ENCODE measurements at places on chromosomes 4 and X. TPM values are rescaled to one million over a fixed set of nuclear protein-coding genes. Genes with fewer than 3 reads are reported as not detected.
A peak's percentile ranks its signal among the peaks of the same experiment; 100 is the strongest.

DNA sequence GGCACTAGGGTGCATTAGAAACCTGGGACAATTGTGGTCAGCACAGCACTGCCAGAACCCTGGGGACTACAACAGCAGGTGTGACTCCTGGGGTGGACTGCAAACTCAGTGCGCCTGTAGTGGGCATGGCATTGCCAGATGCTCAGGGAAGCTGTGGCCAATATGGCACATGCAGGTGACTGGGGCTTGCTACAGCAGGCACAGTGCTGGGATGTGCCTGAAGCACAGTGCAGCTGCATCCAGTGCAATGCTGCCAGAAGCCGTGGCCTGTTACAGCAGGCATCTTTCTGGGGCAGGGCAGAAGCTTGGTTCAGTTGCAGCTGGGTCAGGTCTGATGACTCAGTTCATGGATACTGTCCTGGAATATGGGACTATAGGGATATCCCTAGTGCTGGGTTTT, 445.8 kb downstream of the CCSER1 start:
- no peak for DNase-seq

GRCh38 chrX:30620980-30621618, 32.1 kb upstream of the GK start:
- DNase-seq, result no peak

DNA sequence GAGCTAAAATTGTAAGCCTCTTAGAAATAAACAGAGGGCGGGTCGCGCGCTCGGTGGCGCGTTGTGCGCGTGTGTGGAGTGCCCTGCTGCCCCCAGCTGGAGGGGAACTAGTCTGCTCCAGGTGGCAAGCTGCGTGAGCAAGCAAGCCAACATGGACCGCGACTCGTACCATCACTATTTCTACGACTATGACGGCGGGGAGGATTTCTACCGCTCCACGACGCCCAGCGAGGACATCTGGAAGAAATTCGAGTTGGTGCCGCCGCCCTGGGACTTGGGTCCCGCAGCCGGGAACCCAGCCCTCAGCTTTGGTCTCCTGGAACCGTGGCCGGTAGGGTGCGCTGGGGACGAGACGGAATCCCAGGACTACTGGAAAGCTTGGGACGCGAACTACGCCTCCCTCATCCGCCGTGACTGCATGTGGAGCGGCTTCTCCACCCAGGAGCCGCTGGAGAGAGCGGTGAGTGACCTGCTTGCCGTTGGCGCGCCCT, 66.1 kb downstream of the DNAAF6 start:
- no peak for DNase-seq

DNA sequence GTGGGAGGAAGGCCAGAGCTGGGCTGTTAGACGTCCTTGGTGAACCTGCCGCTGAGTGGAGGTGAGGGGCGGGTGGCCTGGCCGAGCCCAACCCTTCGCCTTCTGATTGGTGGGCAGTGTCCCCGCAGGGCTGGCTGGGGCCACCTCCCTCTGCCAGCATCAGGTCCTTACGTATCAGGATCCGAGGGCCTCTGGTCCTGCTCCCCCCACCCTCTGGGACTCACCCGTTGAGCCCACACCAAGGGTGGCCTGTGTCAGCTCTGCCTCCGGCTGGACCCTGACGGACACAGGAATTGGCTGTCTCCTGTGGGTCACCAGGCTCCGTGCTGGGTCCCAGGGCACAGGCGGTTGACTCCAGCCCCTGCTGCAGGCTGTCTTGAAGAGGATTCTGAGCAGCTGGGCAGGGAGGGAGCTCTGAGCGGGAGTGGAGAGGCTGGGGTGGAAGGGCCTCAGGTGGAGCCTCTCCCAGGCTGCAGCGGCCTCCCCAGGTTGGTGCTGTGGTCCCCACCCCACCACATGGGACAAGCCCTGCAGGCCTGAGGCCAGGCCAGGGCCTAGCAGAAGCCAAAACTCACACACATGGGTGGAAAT, 58.4 kb upstream of the NKX1-1 start:
- no peak for DNase-seq

DNA sequence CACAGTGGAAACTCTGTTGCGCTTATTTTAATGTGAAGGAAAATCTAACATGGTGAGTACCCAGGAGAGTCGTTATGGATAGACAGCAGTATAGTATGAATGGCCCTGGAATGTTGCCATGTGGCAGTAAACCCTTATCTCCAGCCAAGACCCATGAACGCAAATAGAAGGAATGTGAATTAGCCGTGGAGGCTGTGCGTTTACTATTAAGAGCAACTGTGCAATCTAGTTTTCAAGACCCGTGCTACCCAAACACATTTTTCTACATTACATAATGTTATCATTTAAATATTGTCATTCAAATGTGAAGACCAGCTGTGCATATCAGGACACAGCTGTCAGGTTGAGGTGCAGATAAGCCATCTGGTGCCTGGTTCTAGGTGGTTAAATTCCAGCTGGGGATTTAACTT, 13.3 kb upstream of the AGA start:
- DNase-seq, result no peak

GRCh38 chr4:37620176-37620575, 66.0 kb downstream of the RELL1 start:
- DNase-seq, result no peak

- no peak for DNase-seq
Observed at GRCh38 chrX:6986915-6987314, 160.6 kb upstream of the STS start.

- DNase-seq, result peak; percentile 50
Observed at GRCh38 chr4:6986072-6986780, 56.9 kb upstream of the TADA2B start.

DNA sequence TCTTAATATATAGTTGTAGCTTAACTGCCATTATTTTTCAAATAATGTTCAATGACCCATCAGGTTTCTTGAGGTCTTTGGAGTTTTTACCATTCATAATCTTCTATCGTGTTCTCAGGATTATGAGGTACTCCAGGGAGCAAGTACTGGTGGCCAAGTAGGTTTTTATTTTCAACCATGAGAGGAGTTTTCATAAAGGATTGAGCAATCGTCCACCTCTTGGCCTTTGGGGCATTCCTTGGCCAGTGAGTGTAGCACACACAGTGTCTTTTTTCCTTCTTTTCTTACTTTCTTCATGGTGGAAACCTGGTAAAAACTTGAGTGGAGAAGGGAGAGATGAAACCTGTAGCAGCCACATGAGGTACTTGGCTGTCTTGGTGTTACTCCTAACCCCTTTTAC, 567.0 kb upstream of the NR3C2 start:
- no peak for DNase-seq

- DNase-seq, result no peak
Observed at GRCh38 chr4:26594778-26595177, 10.9 kb downstream of the TBC1D19 start.

DNA sequence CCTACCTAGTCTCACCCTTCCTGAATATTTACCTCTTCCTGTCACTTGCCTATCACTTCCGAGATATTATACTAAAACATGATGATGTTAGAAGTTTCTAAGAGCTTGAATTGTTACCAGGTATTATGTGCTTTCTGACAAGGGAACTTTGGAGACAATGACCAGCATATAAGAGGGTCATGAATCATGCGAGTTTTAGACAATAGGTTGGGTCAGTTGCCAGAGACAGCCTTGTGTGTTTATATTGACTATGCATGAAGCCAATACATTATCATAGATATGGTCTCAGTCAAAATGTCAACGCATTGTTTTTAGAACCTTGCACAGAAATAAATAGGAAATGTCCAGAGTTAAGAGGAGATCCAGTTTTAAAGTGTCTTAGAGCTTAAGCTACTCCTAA, 116.8 kb downstream of the KLHL4 start:
- DNase-seq, result no peak

DNA sequence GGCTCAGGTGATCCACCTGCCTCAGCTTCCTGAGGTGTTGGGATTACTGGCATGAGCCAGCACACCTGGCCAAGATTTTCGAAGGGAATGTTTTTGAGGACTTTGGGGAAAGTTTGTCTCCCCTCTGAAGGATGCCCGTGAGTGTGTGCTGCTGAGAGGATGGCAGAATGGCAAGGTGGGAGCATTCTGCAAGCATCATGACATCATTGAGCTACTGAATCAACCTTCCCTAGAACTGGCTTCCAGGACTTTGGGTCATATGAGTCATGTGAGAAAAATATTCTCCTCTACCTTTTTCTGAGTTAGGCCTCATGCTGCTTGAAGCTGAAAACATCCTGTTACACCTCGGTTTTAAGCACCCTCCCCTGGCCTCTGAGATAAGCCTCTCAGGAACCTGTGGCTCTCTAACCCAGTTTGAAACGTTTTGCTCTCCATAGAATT, 31.0 kb downstream of the TMEM131L start:
- DNase-seq, result no peak

- DNase-seq, result no peak
Observed at GRCh38 chr4:10089346-10089745, 27.3 kb downstream of the WDR1 start.

DNA sequence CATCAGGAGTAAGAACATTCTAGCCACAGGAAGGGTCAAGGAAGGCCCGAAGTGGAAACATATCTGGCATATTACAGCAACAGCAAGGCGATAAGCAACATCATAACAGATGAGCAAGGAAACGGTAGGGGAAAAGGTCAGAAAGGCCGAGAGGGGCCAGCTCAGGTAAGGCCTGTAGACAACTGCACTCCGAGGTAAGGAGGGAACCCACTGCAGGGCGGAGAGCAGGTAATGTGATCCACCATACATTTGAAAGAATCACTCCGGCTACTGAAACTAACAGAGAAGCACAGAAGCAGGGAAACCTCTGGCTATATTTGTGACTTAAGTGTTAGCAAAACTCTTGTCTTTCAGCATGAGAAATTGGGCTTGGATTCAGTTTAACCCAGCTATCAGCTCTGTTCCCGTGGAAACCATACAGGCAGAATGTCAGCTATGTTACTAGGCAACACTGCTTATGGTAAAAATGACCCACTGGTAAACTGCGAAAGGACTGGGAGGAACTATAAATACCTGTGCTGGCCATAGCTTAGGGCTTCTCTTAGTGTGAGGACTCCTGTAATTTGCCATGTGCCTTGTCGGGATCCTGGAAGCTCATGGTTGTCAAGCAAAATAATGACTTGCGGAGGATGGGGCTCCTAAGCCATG, 31.0 kb downstream of the FRYL start:
- no peak for DNase-seq

- DNase-seq, result no peak
Observed at GRCh38 chrX:10110984-10111363, 45.8 kb upstream of the CLCN4 start.

- DNase-seq, result no peak
Observed at GRCh38 chr4:7186031-7186430, 6.3 kb upstream of the SORCS2 start.

DNA sequence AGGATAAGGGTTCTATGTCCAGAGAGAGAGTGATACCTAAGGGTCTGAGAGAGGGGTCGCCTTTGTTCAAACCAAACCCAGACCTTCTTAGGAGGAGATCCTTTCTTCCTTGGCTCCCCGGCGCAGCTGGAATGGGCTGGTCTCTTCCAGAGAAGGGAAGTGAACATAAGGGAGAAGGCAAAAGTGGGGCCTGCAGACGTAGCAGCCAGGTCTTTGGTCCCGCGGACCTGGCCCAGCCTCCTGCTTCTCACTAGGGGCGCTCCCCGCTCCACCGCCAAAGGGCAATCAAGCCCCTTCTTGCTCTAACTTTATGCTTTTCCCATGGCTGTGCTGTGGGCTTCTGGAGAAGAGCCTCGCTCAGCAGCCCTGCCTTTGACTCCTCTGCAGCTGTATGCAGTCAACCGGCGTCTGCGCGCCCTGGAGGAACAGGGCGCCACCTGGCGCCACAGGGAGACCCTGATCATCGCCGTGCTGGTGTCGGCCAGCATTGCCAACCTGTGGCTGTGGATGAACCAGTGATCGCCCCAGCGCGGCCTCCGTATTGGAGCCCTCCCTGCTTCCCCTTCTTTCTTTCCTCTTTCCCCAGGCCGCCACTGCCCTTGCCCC, 6.5 kb downstream of the FATE1 start:
- no peak for DNase-seq

GRCh38 chr4:40367451-40367850, 32.3 kb downstream of the CHRNA9 start:
- DNase-seq, result no peak

- no peak for DNase-seq
Observed at GRCh38 chr4:76634220-76634619, 199.2 kb downstream of the SHROOM3 start.

DNA sequence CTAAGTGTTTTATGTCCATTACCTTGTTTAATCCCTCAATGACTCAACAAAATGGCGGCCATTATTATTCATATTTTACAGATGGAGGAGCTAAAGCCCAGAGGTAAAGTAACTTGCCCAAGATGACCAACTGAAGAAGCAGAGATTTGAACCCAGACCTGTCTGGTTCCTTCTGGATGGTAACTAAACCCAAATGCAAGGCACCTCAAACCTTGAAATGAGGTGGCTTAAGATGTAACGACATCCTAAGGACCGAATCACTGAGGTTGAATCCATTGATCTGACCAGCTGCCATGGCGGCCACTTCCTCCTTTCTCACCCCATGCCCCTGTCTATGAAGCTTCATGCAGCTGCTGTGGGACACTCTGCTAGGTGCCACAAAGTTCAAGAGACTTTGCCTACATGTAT, 932 bp downstream of the TLR10 start:
- DNase-seq, result no peak

DNA sequence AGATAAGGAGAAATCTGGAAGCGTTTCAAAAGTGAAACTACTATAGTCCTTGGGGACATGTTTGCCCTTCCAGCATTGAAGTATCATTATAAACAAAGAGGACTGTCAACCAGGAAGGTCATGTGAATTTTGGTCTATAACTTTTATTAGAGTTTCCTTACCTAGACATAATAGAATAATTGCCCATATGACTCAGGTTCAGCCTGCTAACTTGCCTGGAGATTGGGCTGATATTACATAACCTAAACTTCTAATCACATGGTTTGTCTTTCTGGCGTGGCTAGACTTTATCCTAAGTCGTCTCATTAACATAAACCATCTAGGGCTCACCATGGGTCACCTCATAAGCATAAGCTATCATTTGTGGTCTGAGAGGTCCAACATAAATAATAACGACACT, 775.9 kb downstream of the CENPC start:
- DNase-seq, result no peak

DNA sequence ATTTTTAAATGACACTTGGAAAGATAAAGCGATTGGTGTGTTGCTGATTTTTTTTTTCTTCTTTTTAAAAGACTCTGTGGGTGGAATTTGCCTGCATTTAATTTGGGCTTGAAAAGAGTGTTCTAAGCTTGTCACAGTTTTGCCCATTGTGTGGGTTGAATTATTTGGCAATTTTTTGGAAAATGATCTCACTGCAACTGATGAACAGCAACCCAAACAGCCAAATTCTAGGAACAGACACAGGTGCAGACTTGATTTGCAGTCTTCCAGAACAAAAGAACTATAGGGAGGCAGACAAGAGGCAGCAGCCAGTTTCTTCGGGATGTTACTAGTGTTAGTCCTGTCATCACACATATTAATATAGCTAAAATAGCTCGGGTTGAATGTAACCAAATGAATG, 40.5 kb downstream of the CASP6 start:
- DNase-seq, result no peak

- DNase-seq, result no peak
Observed at GRCh38 chr4:15343581-15343980, 84.3 kb upstream of the C1QTNF7 start.

ARMCX1 gene
- 41.3 TPM for total RNA-seq

NWD2 gene
- total RNA-seq, result 0.23 TPM

ANKRD50 gene
- 33.8 TPM for total RNA-seq

DCTD gene
- 62.3 TPM for total RNA-seq

PABPC5 gene
- 3.1 TPM for total RNA-seq

SPATA4 gene
- total RNA-seq, result 0.68 TPM

SULT1B1 gene
- total RNA-seq, result 3.0 TPM

RTL3 gene
- total RNA-seq, result 0.32 TPM

All from prostate gland (tissue), 2 donors.